NCI-H1694 treated with DMSO at 0.1 percent for 48 hours (cell line): ENCODE measurements at places on chromosomes 3 and 15.

DNA sequence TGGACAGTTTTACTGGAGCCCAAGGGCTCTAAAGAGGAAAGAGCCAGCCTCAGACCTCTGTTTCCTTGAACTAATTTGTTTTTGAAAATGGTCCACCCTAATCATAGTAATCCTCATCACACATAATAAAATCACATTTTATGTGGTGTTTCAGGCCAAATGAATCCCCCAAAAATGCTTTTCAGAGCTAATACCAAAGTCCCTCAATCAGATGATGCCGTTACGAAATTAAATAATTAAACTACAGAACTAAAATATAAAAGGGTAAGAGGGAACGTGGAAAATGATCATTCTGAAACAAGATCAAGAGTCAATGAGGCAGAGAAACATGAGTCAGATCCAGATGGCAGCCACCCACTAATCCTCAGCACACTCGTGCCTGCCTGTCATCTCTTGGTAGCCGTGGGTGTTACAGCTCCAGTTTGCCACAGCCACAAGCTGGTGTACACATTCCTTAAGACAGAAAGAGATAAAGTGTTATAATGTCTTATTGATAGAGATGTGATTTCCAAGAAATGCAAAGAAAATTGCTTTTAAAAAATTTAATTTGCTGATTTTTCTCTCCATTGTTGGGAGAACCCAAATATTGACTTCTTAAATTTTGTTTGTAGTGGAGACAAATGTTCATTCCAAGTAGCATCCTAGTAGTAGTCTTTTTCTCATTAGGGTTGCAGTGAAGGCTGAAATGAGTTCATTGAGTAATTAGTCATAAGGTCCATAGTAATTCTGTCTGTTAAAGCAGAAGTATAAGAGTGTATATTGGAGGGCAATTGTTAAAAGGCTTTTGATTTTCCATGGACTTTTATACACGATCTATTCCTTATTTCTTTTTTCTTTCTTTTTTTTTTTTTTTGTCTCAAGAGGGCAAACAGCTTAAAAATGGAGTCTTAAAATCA lies 104.2 kb downstream of the AGBL1 start:
- peak; percentile 73 for DNase-seq

DNA sequence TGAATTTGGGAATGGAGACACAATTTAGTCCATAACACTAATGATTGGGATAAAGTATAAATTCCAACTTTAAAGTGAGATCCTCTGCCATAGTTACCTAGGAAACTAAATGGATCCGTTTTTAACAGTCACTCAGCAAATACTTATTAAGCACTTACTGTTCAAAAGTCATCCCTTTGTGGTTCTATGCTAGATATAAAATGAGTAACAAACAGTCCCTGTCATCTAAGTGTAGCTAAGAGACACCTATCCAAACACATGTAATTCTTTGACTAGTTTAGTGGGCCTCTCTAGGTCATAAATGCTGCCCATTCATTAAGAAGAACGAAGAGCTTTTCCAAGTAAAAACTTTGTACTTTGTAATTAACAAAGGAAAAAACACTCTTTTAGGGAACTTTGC lies 244.2 kb upstream of the CDIN1 start:
- DNase-seq = no peak

- no peak for DNase-seq
Measured at GRCh38 chr15:78037328-78037727, 40.2 kb downstream of the TBC1D2B start.

DNA sequence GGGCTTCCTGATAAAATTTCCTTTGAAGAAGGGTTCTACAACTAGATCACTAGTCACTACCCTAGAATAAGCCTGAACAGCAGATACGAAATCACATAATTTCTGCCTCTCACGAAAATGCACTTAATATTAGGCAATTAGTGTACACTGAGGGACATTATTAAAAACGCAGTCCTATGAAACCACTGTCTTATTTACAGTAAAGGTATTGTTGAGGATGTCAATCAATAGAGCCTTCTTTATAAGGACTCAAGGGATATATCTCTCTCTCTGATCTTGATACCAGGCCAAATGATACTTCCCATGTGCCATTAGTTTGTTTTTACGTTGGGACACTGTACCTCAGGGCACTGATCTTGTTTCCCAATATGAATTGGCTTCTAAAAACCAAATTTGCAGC lies 59.6 kb downstream of the ETFA start:
- no peak for DNase-seq

GRCh38 chr3:52327486-52328290 lies 11.6 kb downstream of the DNAH1 start:
- no peak for DNase-seq

- no peak for DNase-seq
Measured at GRCh38 chr3:107662586-107662985, 139.8 kb downstream of the BBX start.

DNA sequence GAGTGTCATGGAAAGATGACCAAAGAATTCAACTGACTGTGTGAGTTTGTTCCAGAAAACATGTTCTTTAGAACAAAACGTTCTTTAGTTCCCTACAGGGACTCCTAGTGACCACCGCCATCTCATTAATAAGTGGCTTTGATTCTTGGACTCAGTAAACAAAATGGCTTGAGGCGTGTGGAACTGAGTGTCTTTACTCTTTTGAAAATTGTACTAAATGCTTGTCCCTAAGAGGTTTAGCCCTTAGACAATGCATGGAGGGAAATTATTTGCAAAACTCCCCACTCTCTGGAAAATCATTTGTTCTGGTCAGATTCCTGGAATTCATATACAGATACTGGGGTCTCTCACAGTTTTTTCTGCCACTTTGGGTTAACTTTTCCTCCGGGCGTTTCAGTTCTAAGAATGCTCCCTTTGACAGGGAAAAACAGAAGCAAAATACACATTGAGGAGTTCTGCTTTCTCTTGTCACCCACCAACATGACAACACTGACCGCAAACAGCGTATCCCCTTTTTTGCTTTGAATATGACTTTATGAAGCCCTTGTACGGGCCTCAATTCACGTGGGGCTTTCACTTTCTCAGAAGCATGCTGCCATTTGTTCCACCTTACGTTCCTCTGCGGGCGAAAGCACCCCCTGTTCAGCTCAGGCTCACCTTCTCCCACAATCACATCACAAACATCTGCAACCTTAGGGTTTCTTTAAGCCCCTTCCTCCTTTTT lies 15.3 kb upstream of the NRROS start:
- no peak for DNase-seq

DNA sequence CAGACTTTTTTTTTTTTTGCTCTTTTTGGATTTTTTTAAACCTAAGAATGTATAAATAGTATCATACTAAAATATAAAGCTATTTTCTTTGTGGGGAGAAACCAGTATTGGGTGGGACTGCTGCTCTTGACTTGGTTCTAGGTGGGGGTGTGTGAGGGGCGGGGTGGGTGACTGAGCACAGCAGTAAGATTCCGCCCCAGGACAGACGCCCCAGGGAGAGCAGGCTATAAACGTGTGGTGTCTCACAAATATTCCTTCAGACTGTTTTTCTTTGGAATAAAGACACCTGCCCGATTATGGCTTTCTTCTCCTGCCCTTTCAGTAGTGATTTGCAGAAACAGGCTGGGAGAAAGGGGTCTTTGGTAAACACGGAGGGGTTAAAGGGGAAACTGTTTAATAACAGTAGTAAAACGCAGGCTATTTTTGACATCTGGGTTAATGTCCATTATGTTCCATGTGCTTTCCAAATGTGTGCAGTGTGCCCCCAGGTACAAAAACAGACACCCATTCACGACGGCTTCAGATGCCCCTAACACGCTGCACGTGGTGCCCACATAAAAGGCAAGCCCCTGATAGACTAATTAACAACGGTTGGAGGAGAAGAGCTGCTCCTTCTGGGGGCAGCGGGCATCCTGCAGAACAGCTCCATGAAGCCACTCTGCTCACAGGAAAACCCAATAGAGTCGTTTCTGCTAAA lies 28.6 kb upstream of the WNT5A start:
- no peak for DNase-seq

- DNase-seq = no peak
Measured at GRCh38 chr3:99505646-99506269, 132.6 kb upstream of the COL8A1 start.

DNA sequence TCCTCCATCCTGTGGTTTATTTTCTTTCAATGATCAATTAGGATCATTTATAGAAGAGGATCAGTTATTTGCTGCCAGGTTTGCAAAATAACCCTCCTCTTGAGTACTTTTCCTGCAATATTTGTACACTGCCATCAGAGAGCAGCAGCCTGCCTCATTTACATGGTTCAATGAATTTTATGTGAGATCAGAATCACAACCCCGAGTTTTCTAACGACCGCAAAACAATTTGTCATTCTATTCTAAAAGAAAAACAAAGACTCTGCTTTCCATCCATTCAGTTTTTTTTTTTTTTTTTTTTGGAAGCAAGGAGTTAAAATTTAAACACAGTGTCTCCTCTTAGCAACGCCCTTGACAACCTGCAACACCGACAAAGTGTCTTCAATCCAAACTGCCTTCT lies 146.9 kb downstream of the RAB11A start:
- DNase-seq = no peak

GRCh38 chr3:3334491-3334890 lies 155.0 kb upstream of the CRBN start:
- DNase-seq = no peak

- no peak for DNase-seq
Measured at GRCh38 chr3:3366386-3366785, 186.9 kb upstream of the CRBN start.

DNA sequence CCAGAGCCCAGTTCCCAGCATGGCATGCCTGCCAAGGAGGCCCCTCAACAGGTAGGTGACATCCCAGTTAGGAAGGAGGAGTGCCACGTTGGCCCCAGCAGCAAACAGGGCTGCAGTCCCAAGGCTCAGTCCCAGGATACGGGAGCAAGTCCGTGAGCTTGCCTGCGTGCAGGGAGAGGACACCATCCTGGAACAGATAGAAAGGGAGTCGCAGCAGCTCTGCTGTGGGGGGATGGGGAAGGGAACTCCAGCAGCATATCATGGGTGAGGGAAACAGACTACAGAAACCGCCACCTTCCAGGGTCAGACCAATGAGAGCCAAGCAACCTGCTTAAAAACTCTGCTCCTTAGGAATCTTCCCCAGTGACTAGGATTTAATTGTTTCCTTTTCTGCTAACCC lies 9.4 kb upstream of the DYNLT2B start:
- DNase-seq = no peak

DNA sequence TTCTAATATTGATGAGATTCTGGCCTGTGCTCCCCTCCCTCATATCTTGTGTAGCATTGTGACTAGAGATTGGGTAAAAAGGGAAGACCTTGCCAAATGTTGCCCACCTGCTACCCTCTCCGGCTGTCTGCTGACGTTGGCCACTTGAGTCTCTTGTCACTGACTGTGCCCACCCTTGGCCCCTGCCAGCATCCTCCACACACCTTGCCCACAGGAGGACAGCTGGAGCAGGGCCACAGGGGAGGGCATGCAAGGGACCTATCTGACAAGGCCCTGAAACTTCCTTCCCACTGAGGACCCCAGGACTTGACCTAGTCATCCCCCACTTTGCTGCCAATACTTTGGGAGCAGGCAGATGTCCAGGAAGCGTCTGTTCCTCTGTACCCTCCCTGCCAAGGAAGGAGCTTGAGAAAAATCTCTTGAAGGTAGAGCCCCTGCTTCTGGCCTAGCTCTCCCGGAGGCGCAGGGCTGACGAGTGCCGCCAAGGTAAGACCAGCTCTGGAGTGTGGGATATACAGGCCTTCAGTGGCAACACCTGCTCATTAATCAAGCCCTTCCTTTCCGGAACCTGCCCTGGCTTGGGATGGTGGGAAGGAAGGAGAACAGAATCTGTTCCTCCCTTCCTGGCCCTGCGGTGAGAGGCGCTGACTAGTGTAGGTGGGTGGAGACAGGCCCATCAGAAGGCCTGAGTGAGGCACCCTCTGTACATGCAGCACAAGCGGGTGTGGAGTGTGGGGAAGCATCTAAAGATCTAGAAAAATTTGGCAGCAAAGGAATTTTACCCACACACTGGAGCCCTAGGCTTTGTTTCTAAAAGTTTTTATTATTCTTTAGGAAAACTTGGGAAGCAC lies 4.9 kb upstream of the PAK6 start:
- no peak for DNase-seq

- DNase-seq = no peak
Measured at GRCh38 chr3:184745526-184745925, 33.7 kb upstream of the MAGEF1 start.

DNA sequence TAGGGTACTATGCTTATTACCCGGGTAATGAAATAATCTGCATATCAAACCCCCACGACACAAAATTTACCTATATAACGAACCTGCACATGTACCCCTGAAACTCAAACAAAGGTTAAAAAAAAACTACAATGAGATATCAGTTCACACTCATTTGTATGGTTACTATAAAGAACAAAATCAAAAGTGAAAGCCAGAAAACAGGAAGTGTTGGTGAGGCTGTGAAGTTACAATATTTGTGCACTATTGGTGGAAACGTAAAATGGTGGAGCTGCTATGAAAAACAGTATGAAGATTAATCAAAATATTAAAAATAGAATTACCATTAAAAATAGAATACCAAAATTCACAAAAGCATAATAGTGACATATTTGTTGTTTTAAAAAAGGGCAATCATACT lies 128.9 kb downstream of the ZIC1 start:
- no peak for DNase-seq

GRCh38 chr3:17074559-17074958 lies 189.8 kb downstream of the PLCL2 start:
- DNase-seq = no peak

GRCh38 chr3:21649519-21649918 lies 101.5 kb downstream of the ZNF385D start:
- no peak for DNase-seq

GRCh38 chr15:38789566-38789965 lies 225.0 kb upstream of the RASGRP1 start:
- no peak for DNase-seq

- peak; percentile 2 for DNase-seq
Measured at GRCh38 chr3:57983734-57984518, 24.3 kb upstream of the FLNB start.

DNA sequence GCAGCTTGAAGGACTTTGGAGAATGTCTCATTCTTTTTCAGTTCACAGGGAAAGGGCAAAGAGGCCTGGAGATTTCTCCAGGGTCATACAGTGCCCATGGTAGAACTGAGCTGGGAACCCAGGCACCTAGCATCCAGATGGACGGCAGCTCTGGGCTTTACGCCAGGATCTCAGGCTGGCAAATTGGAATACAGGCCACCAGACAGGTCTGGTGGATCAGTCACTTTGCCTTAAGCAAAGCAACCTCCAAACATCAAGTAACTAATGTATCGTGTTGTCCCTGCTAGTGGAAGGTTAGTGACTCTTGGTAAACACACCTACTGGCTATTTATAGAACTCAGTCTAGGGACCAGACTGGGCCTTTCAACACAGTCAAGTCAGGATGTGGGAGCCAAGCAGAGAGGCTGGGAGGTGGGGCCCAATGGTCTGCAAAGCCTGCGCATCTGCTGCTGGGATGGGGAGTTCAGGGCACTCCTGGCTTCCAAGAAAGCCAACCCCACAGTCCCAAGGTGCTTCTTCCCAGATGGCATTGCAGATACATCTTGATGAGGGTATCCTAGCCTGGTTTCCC lies 30.2 kb downstream of the RPLP1 start:
- no peak for DNase-seq

GRCh38 chr3:53604232-53604631 lies 109.8 kb downstream of the CACNA1D start:
- DNase-seq = no peak

GRCh38 chr3:180492047-180492446 lies 109.9 kb upstream of the TTC14 start:
- DNase-seq = no peak

GRCh38 chr3:127464642-127465041 lies 125.9 kb downstream of the TPRA1 start:
- DNase-seq = no peak

GRCh38 chr3:112634786-112635541 lies 6.0 kb downstream of the CCDC80 start:
- no peak for DNase-seq

GRCh38 chr3:43497422-43497821 lies 124.4 kb downstream of the ANO10 start:
- DNase-seq = no peak
